Stimulated activated CD4-positive, alpha-beta T cell treated with anti-CD3 and anti-CD28 coated beads, Interleukin-15, amount 100 ng/mL, for 1 hour (primary cell): ENCODE measurements at places on chromosomes 11 and 22.

GRCh38 chr11:6402561-6402981, 12.3 kb downstream of the SMPD1 start:
- DNase-seq, result peak; percentile 33

DNA sequence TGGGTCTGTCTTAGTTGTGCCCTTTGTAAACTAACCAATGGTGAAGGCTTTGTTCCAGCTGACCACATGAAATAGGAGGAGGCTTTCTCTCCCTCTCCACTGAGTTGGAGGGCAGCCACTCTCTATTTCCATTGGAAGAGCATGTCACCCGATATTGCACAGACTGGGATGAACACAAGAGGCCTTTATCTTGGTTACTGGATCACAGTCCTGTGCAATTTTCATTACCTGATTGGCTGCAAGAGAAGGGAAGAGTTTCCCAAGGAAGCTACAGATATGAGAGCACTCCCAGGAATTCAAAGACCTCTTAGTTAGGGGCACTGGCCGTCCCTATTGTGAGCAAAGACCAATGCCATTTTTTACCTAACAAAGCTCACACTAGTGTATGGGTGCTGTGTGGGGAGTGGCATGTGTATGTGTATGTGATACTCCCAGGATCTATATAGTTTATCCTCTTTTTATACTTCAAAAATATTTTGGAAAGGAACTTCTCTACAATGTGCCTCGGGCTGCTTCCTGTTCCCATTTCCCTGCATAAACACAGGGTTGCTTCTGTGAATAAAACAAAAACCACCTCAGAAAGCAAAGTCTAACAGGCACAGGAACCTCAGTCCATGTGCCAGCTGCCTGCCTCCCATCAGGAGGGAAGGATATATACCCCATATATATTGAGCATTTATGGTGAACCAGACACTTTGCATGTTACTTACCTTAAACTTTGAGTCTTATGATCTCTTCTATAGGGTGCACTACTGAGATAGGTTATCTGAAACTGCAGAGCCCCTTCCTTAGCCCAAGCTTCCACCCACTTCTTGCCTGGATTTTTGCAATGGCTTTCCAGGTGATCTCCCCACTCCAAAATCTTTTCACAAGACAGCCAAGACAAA, 126.5 kb downstream of the RASSF10 start:
- DNase-seq, result no peak

DNA sequence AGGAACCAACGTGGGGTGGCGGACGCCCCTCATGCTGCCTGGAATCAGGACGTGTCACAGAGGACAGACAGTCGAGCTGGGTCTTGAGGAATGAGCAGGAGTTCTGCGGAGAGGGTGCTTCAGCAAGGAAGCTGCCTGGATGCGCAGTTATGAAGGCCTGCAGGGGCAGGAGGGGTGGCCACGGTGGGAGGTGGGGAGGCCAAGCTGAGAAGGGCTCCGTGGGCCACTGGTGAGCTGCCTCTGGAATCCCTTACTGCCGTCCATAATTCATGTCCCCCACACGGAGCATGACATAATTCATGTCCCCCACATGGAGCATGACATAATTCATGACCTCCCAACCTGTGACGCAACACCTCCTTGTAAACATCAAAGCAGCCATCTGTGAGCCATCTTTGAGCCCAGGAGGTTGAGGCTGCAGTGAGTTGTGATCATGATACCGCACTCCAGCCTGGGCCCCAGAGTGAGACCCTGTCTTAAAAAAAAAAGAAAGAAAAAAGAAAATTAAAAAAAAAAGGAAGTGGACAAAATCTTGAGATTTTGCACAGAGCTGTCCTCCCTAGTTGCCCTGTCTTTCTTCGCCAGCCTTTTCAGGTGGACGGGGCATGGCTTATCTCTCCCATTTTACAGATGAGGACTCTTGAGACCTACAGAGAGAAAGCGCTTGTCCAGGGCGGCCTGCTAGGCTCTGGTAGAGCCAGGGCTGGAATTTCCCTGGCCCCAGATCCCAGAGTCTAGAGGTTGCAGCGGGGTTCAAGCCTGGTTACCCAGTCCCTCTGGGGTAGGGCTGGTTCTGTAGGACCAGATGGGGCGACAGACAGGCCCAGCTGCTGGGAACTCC, 24.3 kb upstream of the PICK1 start:
- no peak for DNase-seq

- no peak for DNase-seq
These were observed 52.4 kb downstream of the CELSR1 start for GRCh38 chr22:46484861-46485595.

DNA sequence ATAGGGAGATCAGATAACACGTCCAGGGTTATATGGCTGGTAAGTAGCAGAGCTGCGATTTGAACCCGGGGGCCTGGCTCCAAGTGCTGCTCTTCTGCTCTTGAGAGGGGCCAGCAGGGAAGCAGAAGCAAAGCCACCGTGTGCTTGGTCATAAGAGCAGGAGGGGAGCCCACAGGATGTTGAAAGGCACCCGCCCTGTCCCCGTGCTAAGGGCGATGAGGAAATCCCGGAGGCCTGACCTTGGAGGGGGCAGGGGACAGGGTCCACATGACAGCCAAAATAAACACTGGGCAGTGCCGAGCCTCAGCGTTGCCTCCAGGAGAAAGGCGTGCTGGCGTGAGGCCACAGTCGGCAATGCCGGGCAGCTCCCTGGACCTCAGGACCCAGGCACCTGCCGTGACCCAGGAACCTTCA, 28.8 kb downstream of the TOM1 start:
- DNase-seq, result no peak

GRCh38 chr11:117725048-117725734, 71.8 kb downstream of the DSCAML1 start:
- no peak for DNase-seq

DNA sequence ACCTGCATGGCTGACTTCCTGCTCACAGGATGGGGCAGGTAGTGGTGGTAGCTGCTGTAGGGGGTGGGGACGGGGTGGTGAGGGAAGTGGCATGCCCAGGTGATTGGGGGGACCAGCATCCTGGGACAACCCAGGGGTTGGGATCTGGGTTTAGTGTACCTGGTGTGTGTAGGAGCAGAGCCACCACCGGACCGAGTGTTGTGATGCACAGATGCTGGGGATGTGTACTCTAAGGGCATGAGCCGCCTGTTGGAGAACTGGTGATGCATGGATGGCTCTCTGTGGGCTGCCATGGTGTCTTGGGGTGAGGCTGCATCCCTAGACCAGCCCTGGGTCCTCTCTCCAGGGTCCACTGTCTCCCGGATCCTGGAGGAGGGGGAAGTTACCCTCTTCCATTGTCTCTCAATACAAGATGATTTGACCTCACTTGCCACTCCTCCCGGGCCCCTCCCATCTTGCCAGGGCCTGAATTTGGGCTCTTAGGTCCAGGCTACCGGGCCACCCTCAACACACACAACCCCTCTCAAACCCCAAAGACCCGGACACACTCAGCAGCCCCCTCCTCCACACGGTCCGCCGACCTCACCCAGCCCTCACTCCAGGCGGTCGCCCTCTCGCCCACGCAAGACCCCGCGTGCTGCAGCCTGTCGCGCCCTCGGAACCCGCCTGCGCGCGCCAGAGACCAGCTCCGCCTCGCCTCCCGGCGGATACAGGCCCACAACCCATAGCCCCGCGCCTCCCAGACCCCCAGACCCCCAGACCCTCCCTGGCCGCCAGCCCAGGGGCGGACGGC, 619 bp downstream of the LRRC75B start:
- DNase-seq, result no peak

GRCh38 chr22:23276656-23277582, 96.6 kb downstream of the BCR start:
- no peak for DNase-seq

- no peak for DNase-seq
These were observed 71.7 kb downstream of the CCDC81 start for GRCh38 chr11:86446163-86446923.
